ENCODE measurements at places on chromosomes 16 and 17. TPM values are rescaled to one million over a fixed set of nuclear protein-coding genes. Genes with fewer than 3 reads are reported as not detected.

SLC5A10 gene
- 0.28 TPM for total RNA-seq

MAP3K3 gene
- total RNA-seq = 82.0 TPM

WNT9B gene
- total RNA-seq = not detected

SDR42E1 gene
- total RNA-seq = 6.3 TPM

MYH13 gene
- not detected for total RNA-seq

RDM1 gene
- 1.00 TPM for total RNA-seq
